Putamen (tissue), 1 donor: ENCODE measurements at places on chromosomes 6 and 20.
A peak's percentile ranks its signal among the peaks of the same experiment; 100 is the strongest.

DNA sequence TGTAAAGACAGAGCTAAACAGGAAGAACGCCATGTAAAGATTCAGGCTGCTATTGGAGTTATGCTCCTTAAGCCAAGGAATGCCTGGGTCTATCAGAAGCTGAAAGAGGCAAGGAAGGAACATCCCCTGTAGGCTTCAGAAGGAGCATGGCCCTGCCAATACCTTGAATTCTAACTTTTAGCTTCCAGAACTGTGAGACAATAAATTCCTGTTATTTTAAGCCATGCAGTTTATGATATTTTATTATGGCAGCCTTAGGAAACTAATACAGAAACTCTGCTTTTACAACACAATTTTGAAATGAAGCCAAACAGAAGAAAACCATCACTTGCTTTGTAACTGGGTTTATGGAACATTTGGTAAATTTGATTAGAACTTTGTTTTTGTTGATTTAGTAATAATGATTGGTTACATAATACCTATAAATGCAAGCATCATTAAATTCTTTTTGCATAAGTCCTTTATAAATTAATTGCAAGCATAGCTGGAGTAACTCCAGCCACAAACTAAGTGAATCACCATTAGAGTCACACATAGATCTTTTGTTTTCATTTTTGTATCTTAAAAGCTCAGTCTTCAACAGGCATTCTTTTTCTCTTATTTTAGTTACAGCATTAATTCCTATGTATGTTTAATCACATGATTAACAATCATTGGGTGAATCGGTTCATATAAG lies 33.5 kb upstream of the TSPYL1 start:
- no peak for DNase-seq

DNA sequence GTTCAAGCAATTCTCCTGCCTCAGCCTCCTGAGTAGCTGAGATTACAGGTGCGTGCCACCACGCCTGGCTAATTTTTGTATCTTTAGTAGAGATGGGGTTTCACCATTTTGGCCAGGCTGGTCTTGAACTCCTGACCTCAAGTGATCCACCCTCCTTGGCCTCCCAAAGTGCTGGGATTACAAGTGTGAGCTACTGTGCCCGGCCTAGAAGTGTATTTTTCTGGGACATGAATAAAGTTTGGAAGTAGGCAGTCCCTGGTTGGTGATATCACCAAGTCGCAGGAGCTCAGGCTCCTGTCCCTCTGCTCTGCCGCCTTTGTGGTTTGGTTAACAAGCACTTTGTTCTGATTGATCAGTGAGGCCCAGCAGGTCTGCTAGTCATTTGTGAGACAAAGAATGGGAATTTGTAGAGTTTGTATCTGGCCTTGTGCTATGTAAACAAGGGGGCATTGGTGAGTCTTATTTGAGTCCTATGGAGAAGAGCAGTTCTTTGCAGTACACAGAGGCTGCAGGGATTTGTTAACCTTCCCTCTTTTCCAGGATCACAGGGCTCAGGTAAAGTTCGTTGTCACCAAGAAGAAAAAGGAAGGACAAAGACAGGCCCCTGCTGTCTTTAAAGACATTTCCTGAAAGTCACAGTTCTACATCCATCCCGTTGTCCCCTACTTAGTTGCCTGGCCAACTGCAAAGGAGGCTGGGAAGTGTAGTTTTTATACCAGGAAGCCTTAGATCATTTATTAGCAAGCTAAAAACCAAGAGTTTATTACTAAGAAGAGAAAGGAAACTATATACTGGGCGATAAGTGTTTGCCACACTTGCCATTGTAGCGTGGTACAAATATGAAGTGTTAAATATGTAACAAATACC lies 13.1 kb downstream of the MTHFD1L start:
- no peak for DNase-seq

GRCh38 chr6:33299237-33299944 lies 649 bp upstream of the RGL2 start:
- DNase-seq, result peak; percentile 93

- peak; percentile 18 for DNase-seq
These were observed 23.0 kb upstream of the CD24 start for GRCh38 chr6:106997392-106998158.

- DNase-seq, result no peak
These were observed 602.2 kb upstream of the BTBD3 start for GRCh38 chr20:11315525-11315924.

DNA sequence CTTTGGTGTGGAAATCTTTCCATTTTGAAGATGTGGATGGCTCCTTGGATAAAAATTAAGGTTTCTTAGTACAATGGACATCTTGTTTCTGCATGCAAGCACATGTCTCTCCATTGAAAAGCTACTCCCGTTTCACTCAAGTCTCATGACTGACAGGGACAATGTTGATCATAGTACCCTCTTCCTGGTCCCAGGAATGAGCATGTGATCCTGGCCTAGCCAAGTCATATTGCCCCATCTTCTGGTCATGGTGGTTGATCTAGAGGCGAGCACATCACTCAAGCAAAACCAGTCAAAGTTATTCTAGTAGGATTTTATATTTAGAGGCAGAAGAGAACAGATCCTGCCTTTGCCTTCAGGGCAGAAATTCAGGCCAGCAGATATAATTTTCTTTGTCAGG lies 12.2 kb upstream of the CBLN4 start:
- no peak for DNase-seq

DNA sequence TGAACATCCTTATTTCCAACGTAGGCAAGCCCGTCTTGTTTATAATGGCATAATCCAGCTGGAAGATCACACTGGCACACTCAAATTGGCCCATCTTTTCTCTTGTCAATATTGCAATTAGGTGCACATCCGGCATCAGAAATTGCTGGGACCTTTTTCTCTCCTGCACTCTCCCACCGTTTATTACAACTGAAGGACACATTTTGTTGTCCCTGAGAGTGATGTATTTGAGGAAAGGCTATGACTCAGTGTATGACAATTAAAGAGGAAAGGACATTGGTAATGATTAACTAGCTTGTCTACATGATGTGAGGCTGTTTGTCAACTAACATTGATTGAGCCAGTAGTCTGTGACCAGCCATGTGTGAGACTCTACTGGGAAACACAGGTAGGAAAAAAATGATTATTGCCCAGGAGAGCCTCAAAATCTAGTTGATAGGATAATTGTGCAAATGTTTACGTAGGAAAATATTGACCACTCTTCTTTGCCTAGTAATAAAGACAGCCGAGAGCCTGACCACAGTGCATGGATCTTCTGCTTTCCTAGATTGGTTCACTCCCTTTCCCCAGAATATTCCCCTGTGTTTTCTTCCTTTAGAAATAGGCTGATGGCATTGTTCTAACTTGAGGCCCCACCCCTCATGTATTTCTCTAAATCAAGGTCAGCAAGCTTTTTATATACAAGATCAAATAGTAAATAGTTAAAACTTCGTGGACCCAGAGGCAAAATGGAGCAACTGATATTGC lies 230.0 kb upstream of the BTBD3 start:
- no peak for DNase-seq

DNA sequence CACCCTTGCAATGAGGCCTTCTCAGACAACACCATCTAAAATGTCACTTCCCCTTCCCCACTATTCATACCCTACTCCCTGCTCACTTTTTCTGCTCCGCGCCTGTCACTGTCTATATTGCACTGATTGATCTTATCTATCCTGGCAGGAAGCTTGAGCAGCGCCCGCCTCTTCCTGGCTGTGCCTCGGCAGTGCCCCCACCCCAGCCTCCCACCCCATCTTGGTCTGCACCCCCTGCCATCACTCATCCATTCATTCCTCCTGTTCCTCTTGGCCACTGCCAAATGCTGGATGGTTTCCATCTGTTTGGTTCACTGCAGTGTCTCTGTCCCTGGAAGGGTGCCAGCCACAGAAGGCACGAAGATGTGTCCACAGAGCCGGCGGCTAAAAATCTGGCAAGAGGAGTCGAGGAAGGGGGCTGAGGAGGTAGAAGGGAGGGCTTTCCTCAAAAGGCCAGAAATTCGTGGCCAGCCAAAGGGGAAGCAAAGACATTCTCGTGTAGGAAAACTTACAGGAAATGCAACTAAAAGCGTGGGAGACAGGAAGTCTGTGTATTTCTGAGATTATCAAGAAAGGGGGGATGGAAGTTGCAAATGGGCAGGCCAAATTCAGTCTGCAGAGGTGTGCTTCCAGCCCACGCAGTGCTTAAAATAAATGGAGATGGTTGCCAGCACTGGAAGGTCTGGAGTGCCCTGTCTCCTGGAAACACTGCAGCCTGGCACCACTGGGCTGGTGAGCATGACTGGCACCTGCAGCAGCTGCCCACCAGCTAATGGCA lies 27.6 kb downstream of the SYNJ2 start:
- peak; percentile 88 for DNase-seq

DNA sequence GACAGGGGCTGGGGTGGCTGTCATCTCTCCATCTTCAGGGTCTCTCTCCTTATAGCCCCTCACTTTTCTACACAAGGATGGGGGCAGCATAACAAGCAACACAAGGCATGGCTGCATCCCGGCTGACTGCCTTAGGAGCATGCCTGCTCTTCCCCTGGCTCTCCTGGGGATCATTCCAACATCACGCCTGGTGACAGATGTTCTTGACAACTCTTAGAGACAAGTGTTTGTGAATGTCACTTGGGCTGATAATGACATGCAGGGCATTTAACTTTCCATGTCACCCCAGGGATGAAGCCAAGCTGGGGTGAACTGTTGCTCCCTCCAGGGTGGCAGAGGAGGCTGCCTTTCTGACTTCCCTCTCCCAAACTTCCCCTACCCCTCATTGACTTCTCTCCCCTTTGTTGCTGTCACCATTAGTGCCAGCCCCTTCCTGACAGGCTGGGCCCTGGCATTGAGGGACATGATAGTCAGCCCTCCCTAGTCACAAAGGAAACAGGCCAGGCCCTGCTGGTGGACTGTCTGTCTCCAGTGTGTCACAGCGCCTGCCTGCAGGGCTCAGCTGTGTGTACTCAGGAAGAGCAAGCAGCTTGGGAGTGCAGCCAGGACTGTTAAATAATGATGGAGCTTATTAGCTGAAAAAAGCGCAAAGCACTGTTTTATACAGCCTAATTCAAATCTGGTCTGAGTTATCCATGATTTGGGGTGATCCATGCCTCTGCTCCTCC lies 161.8 kb downstream of the LRFN2 start:
- DNase-seq, result no peak

- no peak for DNase-seq
These were observed 400 bp upstream of the TRMT11 start for GRCh38 chr6:125985979-125986300.

- no peak for DNase-seq
These were observed 86.0 kb upstream of the SLC2A12 start for GRCh38 chr6:134138226-134138975.

GRCh38 chr20:39082622-39083398 lies 120.7 kb downstream of the DHX35 start:
- no peak for DNase-seq

DNA sequence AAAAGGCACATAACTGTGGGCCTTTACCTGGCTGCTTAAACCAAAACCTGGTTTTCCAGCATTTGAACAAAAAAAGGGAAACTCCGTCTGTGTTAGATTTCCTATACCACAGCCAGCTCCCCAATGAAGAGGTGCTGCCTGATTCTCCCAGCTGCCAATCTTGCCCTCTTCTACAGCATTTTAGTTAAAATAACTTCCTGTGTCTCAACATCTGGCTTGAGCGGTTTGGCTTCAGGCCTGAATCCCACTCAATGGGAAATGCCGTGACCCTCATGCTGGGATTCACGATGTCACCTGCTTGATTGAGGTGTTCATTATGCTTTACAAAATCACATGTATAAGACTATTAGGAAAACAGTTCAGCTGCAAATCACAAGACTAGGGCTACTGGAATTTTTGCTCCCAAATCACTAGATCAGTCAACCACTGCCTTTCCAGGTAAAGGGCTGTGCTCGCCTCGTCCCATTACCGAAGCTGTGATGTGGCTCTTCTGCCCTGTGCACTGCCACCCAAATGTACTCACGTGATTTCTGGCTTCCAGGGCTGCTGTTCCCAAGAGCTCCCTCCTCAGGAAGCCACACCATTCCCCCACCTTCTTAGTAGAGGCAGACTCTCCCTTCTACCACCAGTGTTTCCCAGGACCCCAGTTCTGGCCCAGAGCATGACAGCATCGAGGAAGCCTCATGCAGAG lies 94.6 kb downstream of the PSMG4 start:
- no peak for DNase-seq

DNA sequence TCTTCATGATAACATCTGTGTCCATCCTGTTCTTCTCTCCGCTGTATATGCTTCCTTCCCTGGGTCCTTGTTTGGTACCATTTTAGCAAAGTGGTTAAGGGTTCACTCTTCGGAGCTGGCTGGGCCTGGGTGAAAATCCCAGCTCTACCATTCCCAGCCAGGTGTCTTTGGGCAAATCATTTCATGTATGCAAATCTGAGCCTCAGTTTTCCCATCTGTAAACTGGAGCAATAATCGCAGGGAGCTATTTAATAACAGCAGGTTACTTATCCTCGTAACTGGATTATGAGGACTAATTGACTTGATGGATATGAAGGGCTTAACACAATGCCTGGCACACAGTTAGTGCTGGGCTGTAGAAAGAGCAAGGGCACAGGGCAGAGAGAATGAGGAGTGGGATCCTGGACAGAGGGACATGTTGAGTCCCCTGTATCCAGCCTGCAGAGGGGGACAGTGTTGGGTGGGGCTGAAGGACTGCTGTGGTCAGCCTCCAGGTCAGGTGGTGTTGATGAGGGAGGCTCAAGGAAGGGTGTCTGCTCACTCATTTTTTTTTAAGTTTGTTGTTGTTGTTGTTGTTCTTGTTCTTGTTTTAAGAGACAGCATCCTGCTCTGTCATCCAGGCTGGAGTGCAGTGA lies 44.3 kb upstream of the FAM83D start:
- DNase-seq, result no peak

DNA sequence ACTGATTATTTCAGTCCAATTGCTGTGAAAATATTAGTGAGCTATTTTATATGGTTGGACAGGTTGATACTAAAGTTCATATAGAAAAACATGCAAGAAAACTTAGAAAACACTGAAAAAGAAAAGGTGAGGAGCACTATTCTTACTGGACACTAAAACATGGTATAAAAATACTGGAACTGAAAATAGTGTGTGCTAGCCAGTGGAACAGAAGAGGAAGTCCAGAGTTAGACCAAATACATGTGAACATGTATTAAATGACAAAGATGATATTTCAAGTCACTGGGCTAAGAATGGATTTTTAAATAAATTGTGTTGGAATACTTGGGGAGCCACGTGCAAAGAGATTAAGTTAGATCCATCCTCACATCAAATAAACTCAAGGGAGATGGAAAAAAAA lies 218.5 kb downstream of the TMEM242 start:
- DNase-seq, result no peak

GRCh38 chr6:11738661-11739375 lies 39.8 kb downstream of the ADTRP start:
- no peak for DNase-seq

GRCh38 chr6:150490586-150490985 lies 109.1 kb upstream of the PLEKHG1 start:
- DNase-seq, result no peak

DNA sequence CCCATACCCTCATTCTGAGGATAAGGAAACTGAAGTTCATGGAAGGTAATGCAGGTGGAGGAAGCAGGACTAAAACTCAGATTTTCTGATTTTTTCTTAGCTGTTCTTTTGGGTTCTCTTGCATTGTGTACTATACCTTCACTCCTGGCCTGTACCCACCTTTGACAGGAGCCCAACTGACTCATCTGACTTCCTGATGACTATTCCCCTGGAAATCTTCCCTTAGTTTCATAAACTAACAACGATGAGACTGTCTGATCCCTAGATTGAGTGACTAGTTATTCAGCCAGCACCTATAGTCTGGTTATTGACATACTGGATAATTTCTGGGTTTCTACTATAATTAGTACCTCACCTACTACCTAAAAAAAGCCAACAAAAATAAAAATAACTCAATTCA lies 10.1 kb downstream of the CRYBG1 start:
- no peak for DNase-seq

- DNase-seq, result no peak
These were observed 364.7 kb downstream of the SYNE1 start for GRCh38 chr6:152272486-152272885.

- no peak for DNase-seq
These were observed 12.2 kb upstream of the DSTN start for GRCh38 chr20:17557675-17558006.
